Peyer's patch (tissue), 4 donors: ENCODE measurements at places on chromosomes 13 and 19. TPM values are rescaled to one million over a fixed set of nuclear protein-coding genes. Genes with fewer than 3 reads are reported as not detected.

The ATP4B gene
- total RNA-seq: not detected

The FLT1 gene
- total RNA-seq: 3.6 TPM

The LGALS7B gene
- total RNA-seq: not detected

GRCh38 chr13:92951273-92951890 is 275.2 kb upstream of the GPC6 start:
- DNase-seq: no peak

DNA sequence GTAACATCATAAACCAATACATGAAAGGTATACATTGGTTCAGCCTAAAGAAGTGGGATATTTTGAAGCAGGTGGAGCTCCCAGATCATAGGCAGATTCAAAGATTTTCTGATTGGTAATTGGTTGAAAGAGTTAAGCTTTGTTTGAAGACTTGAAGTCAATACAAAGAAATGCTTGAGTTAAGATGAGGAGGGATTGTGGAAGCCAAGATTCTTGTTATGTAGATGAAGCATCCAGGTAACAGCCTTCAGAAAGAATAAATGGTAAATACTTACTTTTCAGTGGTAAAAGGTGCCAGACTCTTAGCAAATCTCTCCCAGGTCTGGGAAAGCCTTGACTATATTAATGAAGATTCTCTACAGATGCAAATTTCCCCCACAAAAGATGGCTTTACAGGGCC is 49.3 kb upstream of the FAM216B start:
- DNase-seq: no peak

GRCh38 chr13:49579501-49579900 is 5.9 kb downstream of the RCBTB1 start:
- no peak for DNase-seq

GRCh38 chr13:32159137-32159869 is 127.7 kb downstream of the FRY start:
- DNase-seq: no peak
